Body of pancreas (tissue), 4 donors: ENCODE measurements at places on chromosomes 3 and 15.

DNA sequence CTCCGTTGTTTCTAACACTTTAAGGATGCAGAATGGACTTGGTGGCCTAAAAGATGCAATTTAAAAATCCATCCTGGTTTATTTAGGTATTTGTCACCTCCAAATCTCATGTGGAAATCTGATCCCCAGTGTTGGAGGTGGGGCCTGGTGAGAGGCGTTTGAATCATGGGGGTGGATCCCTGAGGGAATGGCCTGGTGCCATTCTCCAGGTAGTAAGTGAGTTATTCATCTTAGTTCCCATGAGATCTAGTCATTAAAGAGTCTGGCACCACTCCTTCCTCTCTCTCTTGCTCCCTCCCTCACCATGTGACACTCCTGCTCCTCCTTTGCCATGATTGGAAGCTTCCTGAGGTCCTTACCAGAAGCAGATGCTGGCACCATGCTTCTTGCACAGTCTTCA lies 339.1 kb downstream of the NTRK3 start:
- no peak for DNase-seq

- peak; percentile 89 for DNase-seq
Observed at GRCh38 chr15:74842581-74843444, at the start of gene ULK3. Gene ULK3, minus strand, starts transcription at chr15:74843156. Its CDS starts 51 bp downstream, at chr15:74843105.

- DNase-seq = no peak
Observed at GRCh38 chr3:13565581-13566452, 16.9 kb downstream of the FBLN2 start.

GRCh38 chr15:35626571-35627318 lies 80.8 kb upstream of the DPH6 start:
- DNase-seq = no peak

DNA sequence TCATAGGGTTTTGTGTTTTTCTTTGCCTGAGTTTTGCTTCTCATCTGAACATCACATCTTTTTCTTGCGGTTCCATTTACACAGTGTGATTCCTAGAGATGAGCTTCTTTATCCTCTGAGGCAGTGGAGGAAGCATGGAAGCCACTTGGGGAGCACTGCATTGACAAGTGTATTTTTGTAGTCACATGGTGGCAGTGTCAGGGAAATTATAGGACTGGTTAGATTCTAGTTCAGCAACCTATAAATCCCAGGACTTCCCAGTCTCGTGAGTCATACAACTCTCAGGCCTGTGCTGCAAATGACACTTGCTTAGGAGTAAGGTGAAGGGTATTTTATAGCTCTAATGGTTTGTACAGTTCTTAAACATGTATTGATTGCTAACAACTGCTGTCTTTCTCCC lies 58.4 kb downstream of the RBM6 start:
- DNase-seq = no peak

- DNase-seq = no peak
Observed at GRCh38 chr15:78272316-78272715, 8.0 kb downstream of the DNAJA4 start.

DNA sequence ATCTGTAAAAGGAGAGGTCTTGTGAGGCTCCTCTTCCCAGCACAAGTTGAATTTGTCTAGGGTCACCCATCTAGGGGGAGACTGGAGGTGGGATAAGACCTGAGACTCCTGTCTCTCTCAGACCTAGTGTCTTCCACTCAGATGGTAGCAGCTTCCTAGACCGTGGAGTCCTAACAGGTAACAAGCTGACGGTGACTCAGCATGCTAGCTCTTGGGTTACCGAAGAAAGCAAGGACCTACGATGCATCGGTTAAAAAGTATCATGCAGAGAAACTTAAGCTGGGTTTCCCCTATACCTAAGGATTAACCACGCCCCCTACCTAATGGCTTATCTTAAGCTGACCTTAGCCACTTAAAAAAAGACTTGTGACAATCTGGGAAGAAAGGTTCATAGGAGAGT lies 7.6 kb downstream of the LRRN1 start:
- DNase-seq = no peak

- no peak for DNase-seq
Observed at GRCh38 chr3:72950801-72951200, 45.8 kb upstream of the PPP4R2 start.

- no peak for DNase-seq
Observed at GRCh38 chr3:66303491-66303901, 82.7 kb downstream of the SLC25A26 start.

- DNase-seq = no peak
Observed at GRCh38 chr15:37041836-37042235, 58.5 kb downstream of the MEIS2 start.

GRCh38 chr3:192033246-192033645 lies 572.3 kb downstream of the PYDC2 start:
- DNase-seq = no peak

GRCh38 chr3:4850928-4851265 lies 128.3 kb upstream of the BHLHE40 start:
- DNase-seq = no peak

DNA sequence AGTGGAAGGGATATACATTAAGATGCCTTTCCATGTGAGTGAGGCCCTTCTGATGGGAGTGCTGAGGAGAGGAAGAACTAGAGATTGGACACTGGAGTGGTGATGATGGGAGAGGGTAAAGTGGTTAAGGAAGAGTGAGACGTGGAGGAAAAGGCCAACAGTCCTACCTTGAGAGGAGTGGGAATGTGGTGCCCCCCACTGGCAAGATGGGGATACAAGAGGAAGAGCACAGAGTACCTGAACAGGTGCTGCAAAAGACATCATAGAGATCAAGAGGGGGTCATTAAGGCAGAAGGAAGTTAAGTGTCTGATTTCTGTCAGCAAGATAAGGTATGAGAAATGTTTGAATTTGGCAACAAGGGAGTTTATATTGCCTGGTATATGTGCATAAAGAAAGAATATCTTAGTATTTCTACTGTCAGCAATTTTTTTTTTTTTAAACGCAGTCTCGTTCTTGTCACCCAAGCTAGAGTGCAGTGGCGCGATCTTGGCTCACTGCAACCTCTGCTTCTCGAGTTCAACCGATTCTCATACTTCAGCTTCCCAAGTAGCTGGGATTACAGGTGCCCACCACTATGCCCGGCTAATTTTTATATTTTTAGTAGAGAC lies 34.0 kb downstream of the ARIH2 start:
- peak; percentile 40 for DNase-seq

DNA sequence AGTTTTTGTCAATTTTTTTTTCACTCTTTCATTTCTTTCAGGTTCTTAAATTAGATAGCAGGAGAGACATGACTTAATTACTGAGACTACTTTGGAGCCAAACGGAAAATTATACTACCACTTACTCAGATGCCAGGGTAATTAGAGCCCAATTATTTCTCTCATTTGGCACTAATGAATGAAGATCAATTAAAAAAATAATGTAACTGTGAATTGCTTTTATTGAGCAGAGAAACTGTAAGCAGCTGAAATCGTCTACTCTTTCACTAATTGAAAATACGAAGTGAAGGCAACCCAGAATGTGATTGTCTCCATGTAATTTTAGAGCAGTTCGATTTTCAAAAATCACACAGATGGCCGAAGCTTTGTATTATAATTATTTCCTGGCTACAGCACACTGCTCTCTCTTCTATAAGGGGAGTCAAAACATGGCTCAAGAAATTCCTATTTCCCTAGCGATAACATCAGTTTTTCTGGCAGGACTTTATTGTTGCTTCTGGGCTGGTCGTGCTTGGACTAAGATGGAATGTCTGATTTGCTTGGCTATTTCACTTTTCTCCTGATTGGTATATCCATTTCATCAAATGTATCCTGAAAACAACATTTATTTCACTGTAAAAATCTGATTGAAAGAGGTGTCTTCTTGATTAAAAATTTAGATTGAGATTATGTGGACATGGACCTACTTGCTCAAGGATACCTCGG lies 55.8 kb upstream of the PDZRN3 start:
- no peak for DNase-seq

DNA sequence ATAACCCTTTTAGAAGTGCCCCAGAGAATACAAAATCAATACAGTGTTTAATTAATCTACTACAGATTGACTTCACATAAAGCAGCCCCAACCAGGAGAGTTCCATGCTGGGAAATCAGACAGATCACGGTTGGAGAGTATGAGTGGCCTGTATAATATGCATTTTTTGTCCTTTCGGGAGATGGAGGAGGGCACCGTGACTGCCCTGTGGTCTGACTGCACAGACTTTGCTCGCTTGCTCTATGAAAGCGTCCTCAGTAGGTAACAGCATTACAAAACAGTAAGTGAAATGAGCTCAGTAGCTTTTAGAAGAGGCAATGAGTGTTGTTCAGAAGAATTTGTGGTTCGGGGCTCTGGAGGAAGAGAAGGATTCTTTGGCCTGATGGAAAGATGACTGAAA lies 34.2 kb upstream of the SKIL start:
- no peak for DNase-seq

DNA sequence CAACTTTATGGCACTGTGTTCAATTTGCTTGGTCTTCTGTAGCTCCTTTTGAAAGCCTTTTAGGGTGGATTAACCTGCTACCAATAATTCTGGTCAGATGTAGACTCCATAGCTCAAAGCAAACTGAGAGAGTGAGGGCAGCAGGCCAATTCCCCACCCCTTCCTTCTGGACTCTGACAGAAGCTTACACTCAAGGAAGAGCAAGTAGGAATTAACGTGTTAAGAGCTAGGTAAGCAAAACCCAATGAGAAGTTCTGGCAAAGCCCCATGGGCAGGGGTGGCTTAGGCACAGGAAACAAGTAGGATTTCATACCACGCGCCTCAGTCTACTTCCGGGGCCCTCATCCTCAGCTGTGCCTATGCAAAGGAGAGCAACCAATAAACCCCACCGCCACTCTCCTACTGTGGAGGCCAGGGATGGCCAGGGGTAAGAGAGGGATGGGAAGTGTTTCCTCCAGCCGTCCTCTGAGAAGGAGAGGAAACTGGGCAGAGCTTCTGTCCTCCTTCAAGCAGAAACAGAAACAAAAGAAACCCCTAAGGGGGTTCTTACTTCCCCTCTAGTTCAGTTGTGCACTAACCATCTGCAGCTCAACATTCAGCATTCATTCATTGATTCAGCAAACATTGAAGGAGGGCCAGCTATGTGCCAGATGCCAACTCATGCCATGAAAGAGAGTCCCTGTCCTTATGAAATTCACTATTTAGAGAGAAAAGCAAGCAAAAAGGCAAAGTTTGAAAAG lies 12.6 kb downstream of the CCR5 start:
- no peak for DNase-seq

- no peak for DNase-seq
Observed at GRCh38 chr3:53187430-53187829, 26.4 kb downstream of the PRKCD start.

DNA sequence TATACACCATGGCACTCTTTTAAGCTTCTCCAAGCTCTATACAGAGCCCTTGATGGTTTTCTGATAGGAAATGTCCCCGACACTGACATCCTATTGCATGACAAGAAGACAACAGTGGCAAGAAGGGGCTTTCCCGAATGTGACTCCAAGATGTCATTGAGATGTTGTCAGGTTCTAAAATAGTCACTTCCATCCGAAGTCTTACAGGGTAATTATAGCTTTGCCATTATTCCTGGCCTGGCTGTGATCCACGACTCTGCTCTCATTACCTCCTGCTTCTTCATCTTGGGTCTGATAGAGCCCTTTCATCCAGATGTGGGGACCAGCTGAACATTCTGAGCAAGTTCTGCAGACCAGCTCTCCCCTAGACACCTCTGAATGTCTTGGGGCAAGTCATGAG lies 40.6 kb upstream of the ADAMTS9 start:
- no peak for DNase-seq

GRCh38 chr3:112550859-112551258 lies 10.9 kb downstream of the ATG3 start:
- no peak for DNase-seq

DNA sequence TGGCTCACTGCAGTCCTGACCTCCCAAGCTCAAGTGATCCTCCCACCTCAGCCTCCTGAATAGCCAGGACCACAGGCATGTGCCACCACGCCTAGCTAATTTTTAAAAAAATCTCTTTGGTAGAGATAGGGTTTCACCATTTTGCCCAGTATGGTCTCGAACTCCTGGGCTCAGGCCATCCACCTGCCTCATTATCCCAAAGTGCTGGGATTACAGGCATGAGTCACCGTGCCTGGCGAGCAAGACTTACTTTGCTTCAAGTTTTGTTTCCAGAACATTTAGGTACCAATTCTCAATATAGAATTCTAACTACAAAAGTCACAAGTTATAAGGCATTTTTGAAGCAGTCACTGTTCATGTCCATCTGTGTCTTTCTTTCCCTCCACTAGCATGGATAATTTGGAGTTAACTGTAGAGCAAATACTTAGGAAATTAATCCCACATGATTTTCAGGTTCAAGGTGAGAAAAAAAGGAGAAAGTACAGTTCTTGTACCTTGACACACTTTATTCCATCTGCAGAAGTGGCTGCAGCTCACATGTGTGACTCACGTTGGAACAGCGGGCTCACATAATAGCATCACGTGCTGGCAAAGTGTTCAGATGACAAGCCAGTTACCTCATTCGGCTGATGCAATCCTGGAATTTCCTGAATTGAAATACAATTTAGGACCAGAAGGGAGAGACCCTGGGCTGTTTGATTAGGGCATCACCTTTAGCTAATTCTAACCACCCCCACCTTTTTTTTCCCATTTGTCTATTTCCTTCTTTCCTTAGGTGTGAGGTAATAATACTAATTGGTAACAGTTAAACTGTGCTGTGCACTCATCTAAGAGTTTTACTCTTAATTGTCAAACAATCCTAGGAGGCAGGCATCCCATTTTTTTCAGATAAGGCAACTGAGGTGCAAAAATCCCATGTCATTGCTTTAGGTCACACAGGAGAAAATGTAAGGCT lies 46.9 kb upstream of the NEDD4 start:
- peak; percentile 89 for DNase-seq

DNA sequence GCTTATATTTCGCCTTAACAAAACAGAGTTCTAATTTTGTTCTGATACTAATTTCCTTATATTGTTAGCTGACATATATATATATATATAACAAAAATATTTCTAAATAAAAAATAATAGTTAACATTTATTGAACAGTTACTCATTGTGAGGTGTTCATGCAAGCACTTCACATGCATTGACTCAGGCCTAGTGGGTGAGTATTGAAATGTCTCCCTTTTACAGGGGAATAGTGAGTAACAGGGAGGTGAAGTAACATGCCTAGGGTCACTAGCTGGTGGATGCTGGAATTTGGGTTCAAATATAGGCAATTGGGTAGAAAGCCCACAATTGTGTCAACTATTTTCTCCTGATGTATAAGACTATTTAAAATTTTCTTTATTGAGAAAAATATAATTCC lies 102.6 kb upstream of the ZPLD1 start:
- DNase-seq = no peak

- no peak for DNase-seq
Observed at GRCh38 chr3:38049358-38050126, 10.5 kb downstream of the DLEC1 start.

- no peak for DNase-seq
Observed at GRCh38 chr15:40562691-40563090, 2.2 kb downstream of the CCDC32 start.

DNA sequence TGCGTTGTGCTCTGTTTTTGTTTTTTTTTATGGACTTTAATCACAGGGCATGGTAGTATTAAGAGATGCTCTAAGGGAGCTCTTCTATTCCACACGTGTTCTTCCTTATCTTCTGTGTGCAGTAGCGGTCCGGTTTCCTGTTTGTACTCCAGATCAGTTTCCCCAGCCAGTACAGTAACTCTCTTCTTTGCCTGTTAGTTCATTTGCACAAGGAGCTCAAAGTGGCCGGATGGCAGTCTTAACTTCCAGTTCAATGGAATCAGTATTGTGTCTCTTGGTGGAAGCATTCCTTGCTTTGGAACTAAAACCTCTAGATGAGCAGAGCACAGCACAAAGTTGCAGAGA lies 122.0 kb downstream of the KLF13 start:
- DNase-seq = no peak
